ENCODE measurements at places on chromosomes 6 and 20. TPM values are rescaled to one million over a fixed set of nuclear protein-coding genes. Genes with fewer than 3 reads are reported as not detected.

GRCh38 chr6:38136547-38136946, 317.0 kb downstream of the ZFAND3 start:
- no peaks in the 10 kb centered on the region for H3K27me3 ChIP-seq
- H3K4me3 ChIP-seq = no peak overlapping the region
- peaks cover 2% of the 10 kb centered on the region for H3K36me3 ChIP-seq
- H3K27ac ChIP-seq = no peak overlapping the region
- DNase-seq = no peak
- H3K4me1 ChIP-seq = no peaks in the 10 kb centered on the region

GRCh38 chr20:41068806-41069205, 40.2 kb downstream of the TOP1 start:
- H3K4me1 ChIP-seq = peaks cover 9% of the 10 kb centered on the region
- no peak for DNase-seq
- peaks cover 9% of the 10 kb centered on the region for H3K36me3 ChIP-seq
- H3K27ac ChIP-seq = no peak overlapping the region
- no peaks in the 10 kb centered on the region for H3K27me3 ChIP-seq
- no peak overlapping the region for H3K4me3 ChIP-seq

LTB gene
- 576 TPM for total RNA-seq

FGD2 gene
- 2.8 TPM for total RNA-seq

All from T-cell (primary cell).